ENCODE measurements at places on chromosomes 2 and 18. TPM values are rescaled to one million over a fixed set of nuclear protein-coding genes. Genes with fewer than 3 reads are reported as not detected.

Gene LIMS4
- not detected for polyA plus RNA-seq

Gene GPBAR1
- 2.7 TPM for polyA plus RNA-seq

Gene AGFG1
- 8.5 TPM for polyA plus RNA-seq

Gene REG3A
- 0.15 TPM for polyA plus RNA-seq

Gene ASB18
- polyA plus RNA-seq: not detected

Gene VWC2L
- polyA plus RNA-seq: not detected

Gene EFEMP1
- polyA plus RNA-seq: 3.9 TPM

Gene SEC11C
- polyA plus RNA-seq: 206 TPM

Gene SCN3A
- 0.08 TPM for polyA plus RNA-seq

Gene SCG2
- not detected for polyA plus RNA-seq

Gene ACADL
- polyA plus RNA-seq: 10.8 TPM

Gene CFAP53
- polyA plus RNA-seq: 0.05 TPM

Gene DYNAP
- not detected for polyA plus RNA-seq

Gene ATP8B1
- 6.3 TPM for polyA plus RNA-seq

Gene UPP2
- polyA plus RNA-seq: 1.5 TPM

Gene GALNT14
- 0.86 TPM for polyA plus RNA-seq

Gene ASNSD1
- polyA plus RNA-seq: 20.8 TPM

Gene MYO5B
- polyA plus RNA-seq: 12.4 TPM

Gene FNDC4
- 32.6 TPM for polyA plus RNA-seq

Gene MATN3
- polyA plus RNA-seq: not detected

Data from liver (tissue), 10 donors.